Fibroblast of skin of left biceps (primary cell): ENCODE measurements at places on chromosomes 3 and 15.

DNA sequence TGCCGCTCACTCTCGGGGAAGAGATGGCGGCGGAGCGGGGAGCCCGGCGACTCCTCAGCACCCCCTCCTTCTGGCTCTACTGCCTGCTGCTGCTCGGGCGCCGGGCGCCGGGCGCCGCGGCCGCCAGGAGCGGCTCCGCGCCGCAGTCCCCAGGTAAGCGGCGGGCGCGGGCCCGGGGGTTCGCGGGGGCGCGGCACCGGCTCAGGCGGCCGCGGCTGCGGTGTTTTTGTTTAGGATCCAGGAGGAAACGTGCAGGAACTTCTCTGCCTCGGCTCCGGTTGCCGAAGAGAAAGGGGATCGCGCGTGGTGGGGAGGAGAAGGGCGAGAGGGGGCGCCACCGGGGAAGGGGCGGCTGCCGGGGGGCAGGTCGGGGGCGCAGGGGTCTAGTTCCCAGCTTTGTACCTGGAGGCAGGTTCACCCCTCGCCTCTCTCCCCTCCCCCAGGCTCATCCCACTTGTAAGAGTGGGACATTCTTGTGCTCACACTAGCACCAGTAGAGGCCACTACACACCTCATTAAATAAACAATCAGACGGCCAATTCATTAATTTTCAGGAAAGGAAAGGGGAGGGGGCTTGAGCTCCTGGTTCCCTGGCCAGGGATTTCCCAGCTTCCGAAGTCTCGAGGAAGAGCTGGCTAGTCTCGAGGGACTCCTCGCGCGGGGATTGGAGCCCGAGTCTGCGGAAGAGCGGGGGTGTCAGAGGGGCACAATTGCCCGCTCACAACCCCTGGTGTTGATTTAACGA is 562 bp downstream of the NEO1 start:
- no peak for DNase-seq

DNA sequence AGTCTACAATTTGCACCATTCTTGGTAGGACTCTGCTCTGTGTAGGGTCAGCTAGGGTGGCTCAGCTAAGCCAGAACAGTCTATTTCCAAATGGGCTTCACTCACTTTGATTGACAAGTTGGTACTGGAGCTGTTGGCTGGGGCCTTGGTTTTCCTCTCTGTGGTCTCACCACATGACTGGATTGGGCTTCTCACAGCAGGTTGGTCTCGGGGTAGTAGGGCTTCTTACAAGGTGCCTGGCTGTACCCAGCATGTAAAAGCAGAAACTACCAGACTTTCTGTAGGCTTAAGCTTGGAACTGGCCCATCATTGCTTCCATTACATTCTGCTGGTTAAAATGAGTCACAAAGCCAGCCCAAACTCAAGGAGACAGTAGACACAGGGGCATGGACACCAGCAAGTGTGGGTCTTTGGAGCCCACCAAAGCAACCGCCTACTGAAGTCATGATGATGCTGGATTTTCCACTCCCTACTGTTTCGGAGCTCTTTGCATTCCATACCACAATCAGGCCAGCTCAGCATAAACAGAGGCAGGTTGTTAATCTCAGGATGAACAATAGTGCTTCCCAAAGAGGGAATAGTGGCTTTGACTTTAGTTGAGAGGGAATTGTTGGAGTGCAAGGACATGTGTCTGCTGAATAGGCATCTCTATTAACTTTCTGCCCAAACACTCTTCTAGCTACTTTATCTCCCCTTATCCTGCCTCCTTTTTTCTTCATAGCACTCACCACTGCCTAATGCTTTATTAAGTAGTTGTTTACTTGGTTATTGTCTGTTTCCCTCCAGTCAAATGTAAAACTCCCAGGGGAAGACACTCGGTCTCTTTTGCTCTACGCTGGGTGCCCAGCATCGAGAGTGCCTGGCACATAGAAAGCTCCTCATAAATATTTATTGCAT is 78.0 kb upstream of the RARB start:
- no peak for DNase-seq

- no peak for DNase-seq
Measured at GRCh38 chr15:48289628-48290027, 41.6 kb upstream of the DUT start.

GRCh38 chr15:22978691-22979237 is 1.4 kb downstream of the CYFIP1 start:
- no peak for DNase-seq

DNA sequence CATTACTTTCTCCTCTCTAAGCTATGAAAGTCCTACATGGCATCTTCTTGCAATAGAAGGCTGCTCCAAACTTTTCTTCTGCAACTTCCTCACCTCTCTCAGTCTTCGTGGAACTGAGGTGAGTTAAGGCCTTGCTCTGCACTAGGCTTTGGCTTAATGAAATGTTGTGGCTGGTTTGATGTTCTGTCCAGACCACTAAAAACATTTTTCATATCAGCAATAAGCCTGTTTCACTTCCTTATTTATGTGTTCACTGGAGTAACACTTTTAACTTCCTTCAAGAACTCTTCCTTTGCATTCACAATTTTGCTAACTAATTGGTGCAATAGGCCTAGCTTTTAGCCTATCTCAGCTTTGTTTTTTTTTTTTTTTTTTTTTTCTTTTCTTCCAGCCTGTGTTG is 335.3 kb upstream of the NECTIN3 start:
- no peak for DNase-seq

GRCh38 chr15:39878406-39878785 is 41.7 kb downstream of the GPR176 start:
- peak; percentile 54 for DNase-seq

DNA sequence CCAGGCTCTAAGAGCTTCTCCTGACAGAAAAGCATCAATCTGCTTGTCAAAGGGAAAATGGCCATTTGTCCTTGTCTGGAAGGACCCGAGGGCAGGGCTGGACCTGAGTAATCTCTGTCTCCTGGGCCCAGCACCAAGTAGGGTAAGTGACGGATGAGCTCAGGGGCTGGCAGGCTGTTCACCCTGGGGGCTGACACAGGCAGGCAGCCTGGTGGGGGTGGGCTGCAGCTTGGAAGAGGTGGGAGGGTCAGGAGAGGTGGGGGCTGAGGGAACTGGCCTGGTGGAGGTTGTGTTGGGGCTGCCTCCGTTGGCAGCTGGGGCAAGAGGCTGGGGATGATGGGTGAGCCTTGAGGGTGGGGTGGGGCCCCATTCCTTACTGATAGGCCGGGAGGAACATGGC is 42.3 kb upstream of the ADPGK start:
- DNase-seq: no peak

DNA sequence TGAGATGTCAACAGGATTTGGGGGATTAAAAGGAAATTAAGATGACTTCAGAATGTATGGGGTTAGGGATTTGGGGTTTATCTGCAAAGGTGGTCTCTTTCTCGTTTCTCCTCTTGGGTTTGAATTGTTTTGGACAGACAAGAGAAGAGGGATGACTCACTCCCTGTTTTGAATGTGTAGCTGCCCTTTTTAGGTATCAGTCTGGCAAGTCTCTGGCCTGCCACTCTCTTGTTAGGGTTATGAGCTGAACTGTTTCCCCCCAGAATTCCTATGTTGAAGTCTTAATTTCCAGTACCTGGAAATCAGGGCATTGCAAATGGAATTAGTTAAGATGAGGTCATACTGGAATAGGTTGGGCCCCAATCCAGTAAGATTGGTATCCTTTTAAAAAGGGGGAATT is 291.7 kb downstream of the MEX3B start:
- peak; percentile 6 for DNase-seq

- DNase-seq: no peak
Measured at GRCh38 chr15:38593524-38593923, 28.9 kb upstream of the RASGRP1 start.

DNA sequence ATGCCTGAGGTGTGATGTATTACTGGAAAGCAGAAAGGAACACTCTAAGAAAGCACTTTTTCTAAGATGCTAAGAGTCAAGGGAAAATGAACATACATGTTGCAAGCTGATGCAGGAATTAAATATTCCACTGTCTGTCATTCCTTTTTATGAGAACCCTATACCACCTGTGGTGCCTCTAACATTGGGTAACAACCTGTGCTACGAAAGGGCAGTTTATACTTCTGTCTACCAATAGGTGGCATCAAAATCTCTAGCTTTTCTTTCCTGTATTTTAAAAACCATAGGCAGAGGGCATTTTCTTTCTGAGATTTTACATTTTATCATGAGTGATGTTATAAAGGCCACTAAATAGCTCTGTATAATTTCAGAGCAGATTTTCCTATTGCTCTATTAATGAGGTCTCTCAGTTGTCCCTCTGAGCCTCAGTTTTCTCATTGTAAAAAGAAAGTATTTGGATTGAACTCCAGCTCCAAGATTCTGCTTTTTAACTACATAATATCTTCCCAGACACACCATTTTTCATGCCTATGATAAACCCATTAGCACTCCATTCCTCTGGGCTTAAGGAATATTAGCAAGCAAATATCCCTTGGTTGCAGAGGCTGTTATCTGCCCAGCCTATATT is 3.5 kb upstream of the CPNE4 start:
- no peak for DNase-seq

DNA sequence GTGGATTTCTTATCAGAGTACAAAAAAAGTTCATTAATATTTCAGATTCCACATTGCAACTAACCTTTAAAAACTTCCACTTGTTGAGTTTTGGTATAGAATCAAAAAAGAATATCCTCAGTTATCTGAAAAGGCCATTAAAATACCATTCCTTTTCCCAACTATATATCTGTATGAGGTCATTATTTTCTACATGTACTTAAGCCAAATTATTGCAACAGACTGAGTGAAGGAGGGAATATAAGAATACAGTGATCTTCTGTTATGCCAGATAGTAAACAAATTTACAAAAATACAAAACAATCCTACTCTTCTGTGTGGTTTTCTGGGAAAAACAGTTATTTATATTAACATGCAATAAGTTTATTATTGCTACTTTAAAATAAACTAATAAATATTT is 5.7 kb upstream of the GANC start:
- no peak for DNase-seq

- DNase-seq: no peak
Measured at GRCh38 chr3:13414040-13414729, 5.9 kb downstream of the NUP210 start.

DNA sequence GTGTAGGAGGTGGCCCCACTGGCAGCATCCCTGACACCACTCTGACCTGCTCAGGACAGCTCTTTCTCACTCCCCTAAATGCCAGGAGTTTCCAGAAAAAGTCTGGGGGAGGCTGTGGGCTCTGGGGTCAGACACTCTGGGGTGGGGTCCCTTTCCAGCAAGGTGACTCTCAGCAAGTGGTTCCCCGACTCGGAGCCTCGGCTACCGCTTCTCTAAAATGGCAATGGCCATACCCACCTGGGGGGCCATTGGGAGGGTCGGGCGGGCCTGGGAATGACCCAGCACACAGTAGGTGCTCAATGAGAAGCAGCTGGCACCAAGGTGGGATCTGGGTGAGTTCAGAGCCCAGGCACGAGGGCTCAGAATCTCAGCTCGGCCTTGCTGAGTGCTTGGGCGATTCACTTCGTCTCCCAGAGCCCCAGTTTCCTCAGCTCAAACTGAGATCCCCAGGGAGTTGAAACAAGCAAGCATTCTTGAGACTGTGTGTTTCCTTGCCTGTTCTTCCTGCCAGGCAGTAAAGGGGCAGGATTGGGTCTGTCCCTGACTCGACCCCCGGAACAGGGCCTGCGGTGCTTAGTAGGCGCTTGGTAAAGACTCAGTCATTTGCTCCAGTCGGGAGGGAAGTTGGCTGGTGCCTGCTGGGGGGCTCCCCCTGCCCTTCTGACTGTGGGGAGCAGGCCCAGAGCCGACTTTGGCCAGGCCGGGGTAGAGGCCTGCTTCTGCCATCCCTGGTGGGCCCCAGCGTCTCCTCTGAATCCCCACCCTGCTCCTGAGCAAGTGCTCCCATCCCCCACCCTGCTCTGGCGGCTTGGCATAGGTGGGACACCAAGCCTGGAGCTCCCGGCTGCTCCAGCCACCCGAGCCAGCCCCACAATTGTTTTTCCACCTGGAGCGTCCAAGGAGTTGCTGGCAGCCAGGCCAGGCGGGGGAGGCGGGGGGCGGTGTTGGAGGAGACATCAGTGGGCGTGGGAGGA is 32.9 kb upstream of the FBLN2 start:
- no peak for DNase-seq

DNA sequence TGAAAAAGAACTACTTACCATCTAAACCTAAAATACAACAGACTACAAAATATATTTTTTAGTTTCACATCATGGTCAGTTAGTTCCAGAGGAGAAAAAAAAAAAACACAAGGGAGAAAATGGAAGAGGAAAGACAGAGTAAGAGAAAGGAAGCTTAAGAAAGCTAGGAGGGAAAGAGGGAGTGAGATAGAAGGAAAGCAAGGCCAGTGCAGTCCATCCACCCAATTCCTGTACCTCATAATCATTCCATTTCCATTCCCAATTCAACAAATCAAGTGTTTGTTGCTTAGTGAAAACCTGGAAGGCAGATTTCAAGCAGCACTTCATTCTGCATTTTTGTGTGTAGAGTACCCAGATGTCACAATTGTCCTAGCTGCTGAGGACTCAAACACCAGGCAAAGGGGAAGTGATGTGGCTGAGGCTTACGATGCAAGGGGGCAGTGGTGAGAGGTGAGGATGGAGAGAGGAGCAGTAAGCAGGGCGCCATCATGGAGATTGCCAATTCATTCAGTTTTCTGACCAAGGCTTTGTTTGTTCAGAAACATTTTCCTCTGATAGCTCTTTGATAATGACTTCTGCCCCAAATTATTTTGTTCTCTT is 83.6 kb upstream of the GSK3B start:
- DNase-seq: no peak

GRCh38 chr3:125032683-125033082 is 23.1 kb downstream of the HEG1 start:
- DNase-seq: no peak
